Stimulated activated CD4-positive, alpha-beta T cell treated with anti-CD3 and anti-CD28 coated beads, Interleukin-12 subunit alpha, Interleukin-12 subunit beta, amount 100 ng/mL, for 48 hours (primary cell): ENCODE measurements at places on chromosomes 1 and 21.

GRCh38 chr1:214494706-214495105 is 56.7 kb downstream of the PTPN14 start:
- DNase-seq: no peak

- no peak for DNase-seq
Observed at GRCh38 chr1:222926566-222926965, 111.7 kb downstream of the DISP1 start.

- DNase-seq: no peak
Observed at GRCh38 chr1:16900751-16901150, 5.0 kb downstream of the RNU1-2 start.

- no peak for DNase-seq
Observed at GRCh38 chr1:27604579-27605299, 795 bp upstream of the AHDC1 start.

DNA sequence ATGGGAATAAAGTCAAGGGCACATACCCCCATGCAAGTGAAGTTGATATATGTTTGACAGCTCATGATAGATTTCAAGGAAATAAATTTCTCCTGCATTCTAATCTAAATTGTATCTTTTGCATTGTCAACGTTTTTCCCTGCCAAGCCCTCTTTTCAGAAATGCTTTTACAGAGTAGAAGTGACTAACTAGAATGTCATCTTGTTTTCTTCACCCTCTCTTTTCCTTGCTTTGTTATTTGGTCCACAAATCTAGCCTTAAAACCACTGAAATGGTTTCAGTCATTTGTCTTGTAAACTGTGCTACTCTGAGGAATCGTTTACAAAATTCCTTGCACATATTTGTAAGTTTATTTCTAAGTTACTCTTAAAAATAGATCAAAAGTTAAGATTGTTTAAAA is 600.8 kb upstream of the CXADR start:
- DNase-seq: no peak

DNA sequence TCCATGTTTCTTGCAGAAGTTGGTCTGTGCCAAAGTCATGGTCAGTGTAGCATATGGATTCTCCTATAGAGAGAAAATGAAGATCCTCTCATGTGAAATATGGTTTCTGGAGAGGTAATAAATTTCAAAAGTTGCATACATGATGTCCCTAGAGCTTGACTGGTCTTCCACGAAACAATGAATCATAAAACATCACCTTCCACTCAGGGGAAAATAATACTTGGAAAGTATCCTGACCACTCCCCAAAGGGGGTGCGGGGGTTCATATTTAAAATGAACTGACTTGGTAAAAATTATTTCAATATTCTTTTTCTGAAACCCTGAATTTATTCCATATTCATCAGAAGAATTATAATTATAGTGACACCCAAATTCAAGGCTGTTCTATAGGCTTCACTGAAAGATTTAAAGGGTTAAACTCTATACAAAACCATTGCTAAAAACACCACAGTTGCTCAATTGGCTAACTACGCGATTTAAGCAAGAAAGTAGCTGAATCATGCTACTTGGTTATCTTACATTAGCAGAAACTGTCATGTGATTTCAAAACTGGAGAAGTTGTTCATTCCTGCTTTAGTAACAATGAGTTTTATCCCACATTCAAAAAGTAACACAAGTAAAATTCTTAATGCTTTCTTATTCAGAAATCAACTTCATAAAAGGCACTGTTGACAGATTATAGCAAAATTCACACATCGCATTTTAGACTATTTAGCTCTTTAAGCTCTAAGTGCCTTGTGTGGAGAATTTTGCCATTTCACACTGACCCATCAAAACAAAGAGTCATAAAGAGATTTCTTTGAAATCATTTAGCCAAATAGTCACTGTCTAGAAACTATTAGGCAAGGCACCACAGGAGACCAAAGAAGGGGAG is 5.3 kb downstream of the CREG1 start:
- no peak for DNase-seq

GRCh38 chr1:5161372-5161771 is 507.0 kb downstream of the AJAP1 start:
- no peak for DNase-seq

DNA sequence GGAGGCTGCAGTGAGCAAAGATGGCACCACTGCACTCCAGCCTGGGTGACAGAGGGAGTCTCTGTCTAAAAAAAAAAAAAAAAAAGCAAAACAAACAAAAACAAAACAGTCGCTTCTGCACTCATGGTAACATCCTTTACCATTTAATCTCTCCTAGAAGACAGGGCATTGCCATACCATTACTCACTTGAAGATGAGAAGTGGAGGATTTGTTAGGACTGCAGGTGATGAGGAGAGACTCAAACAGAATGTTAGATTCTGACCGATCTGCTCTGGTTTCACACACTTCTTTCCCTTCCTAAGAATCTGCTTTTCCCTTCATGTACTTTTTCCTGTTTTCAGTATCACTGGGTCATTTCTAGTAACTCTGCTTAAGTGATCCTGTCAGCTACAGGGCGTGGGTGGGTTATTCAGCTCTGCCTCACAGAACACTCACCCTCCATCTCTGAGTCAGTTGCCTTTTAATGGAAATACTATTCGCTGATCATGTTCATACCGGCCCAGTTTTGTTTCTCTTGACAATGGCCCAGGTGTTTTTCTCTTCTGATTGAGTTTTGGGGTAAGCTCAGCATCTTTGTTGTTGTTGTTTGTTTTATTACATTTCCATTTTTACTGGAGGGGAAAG is 148.0 kb upstream of the ERG start:
- DNase-seq: no peak

- no peak for DNase-seq
Observed at GRCh38 chr1:53732912-53733317, 6.0 kb downstream of the GLIS1 start.

- no peak for DNase-seq
Observed at GRCh38 chr1:88698140-88698539, 14.1 kb downstream of the PKN2 start.

DNA sequence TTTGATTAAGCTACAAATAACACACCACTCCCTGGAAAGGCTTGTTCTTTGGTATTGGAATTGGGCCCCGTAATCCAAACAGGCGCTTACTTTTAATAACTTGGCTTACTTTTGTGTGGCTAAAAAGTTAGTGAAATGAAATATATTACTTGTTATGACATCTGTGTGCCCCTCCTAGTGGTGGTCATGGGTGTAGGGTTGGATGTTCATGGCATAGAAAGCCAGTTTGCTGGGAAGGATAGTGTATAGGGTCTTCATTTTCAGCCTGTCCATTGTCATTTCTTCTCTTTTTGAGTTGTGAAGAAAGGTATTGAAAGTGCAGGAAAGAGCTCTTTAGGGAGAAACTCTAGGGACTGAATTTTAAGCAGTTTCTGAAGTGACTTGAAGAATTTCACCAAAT is 5.9 kb downstream of the CDC14A start:
- no peak for DNase-seq

- DNase-seq: no peak
Observed at GRCh38 chr1:94936861-94937620, 10.1 kb upstream of the CNN3 start.

DNA sequence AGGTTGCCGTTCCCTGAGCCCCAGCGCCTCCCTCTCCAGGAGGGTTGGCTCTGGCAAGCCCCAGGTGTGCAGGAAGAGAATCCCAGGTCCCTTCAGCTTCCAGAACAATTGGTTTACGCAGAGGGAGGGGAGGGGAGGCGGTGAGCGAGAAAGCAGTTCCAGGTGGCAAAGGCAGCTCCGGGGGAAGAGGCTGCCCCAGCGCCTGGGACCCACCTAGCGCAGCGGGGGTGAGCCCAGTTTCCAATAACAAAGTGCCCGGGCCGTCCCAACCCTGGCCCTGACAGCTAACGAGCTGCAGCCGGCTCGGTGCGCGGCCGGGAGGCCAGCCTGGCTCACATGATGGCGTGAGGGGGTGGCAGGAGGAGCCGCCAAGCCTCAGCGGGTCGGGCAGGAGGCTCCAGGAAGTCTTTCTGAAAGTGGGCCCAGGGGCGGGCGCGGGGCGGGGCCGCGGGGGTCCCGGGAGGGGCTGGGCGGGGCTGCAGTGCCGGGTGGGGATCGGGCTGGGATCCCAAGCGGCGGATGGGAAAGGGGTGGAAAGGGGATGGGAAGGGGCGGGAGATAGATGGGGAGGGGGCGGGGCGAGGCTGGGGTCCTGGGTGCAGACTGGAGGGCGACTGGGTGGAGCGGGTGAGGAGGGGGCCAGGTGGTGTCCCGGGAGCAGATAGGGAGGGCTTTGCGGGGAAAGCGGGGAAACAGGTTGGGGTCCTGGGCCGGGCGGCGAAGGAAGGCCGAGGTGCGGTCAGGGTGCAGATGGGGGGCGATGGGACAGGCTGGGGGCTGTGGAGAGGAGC is 22.8 kb downstream of the DHRS3 start:
- DNase-seq: no peak

- no peak for DNase-seq
Observed at GRCh38 chr1:244995602-244996400, 131.5 kb upstream of the HNRNPU start.

DNA sequence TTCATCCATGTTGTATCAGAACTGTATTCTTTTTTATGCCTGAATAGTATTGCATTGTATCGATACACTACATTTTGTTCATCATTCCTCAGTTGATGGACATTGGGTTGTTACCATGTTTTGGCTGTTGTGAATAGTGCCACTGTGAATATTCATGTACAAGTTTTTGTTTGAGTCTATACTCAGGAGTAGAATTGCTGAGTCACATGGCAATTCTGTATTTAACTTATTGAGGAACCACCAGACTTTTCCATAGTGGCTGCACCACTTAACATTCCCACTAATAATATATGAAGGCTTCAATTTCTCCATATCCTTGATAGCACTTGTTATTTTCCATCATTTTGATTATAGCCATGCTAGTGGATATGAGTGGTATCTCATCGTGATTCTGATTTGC is 56.2 kb downstream of the ALG6 start:
- DNase-seq: no peak

- no peak for DNase-seq
Observed at GRCh38 chr1:9376886-9377333, 84.2 kb downstream of the SPSB1 start.
